Activated CD4-positive, alpha-beta T cell treated with anti-CD3 and anti-CD28 coated beads, Interleukin-2, amount 10 ng/mL, durations not matched to agents 7 days and 5 days (primary cell): ENCODE measurements at places on chromosomes 5 and 9. TPM values are rescaled to one million over a fixed set of nuclear protein-coding genes. Genes with fewer than 3 reads are reported as not detected.

Gene PTGR1
- not detected for total RNA-seq

Gene SHISAL2B
- not detected for total RNA-seq

Gene CTXN3
- total RNA-seq, result not detected

Gene CDKN2A
- total RNA-seq, result 15.9 TPM

Gene RNF145
- 133 TPM for total RNA-seq

Gene ADAMTS12
- total RNA-seq, result not detected

Gene INSYN2B
- total RNA-seq, result not detected

Gene TMEM252
- not detected for total RNA-seq

Gene TLR4
- total RNA-seq, result not detected

Gene SLC6A19
- total RNA-seq, result not detected

Gene PCDHGA2
- not detected for total RNA-seq

Gene PKD2L2
- not detected for total RNA-seq

Gene POU5F2
- total RNA-seq, result 0.97 TPM

Gene FUT7
- total RNA-seq, result 10.3 TPM

Gene TIMD4
- total RNA-seq, result 0.92 TPM

Gene SPATA31D4
- not detected for total RNA-seq

Gene OTP
- not detected for total RNA-seq

Gene INSL6
- not detected for total RNA-seq

Gene C7
- total RNA-seq, result not detected

Gene PCDHGA12
- total RNA-seq, result not detected

Gene NPR2
- 8.7 TPM for total RNA-seq

Gene SOHLH1
- total RNA-seq, result not detected

Gene CCDC171
- 1.2 TPM for total RNA-seq

Gene SPINK13
- total RNA-seq, result not detected

Gene SPINK7
- total RNA-seq, result not detected

Gene OLFM1
- not detected for total RNA-seq

Gene TMEM174
- not detected for total RNA-seq

Gene EXOSC3
- 84.0 TPM for total RNA-seq

Gene FOXD1
- total RNA-seq, result not detected

Gene C5orf34
- total RNA-seq, result 10.7 TPM

Gene GMCL2
- total RNA-seq, result not detected

Gene RMRP
- total RNA-seq, result 1,959 TPM

Gene ANXA1
- total RNA-seq, result 106 TPM

Gene C5orf58
- total RNA-seq, result not detected

Gene PIP5K1B
- 0.73 TPM for total RNA-seq
